ENCODE measurements at places on chromosomes 12 and 14.
A peak's percentile ranks its signal among the peaks of the same experiment; 100 is the strongest.

GRCh38 chr12:101768781-101769180 is 29.5 kb upstream of the SYCP3 start:
- DNase-seq = no peak

DNA sequence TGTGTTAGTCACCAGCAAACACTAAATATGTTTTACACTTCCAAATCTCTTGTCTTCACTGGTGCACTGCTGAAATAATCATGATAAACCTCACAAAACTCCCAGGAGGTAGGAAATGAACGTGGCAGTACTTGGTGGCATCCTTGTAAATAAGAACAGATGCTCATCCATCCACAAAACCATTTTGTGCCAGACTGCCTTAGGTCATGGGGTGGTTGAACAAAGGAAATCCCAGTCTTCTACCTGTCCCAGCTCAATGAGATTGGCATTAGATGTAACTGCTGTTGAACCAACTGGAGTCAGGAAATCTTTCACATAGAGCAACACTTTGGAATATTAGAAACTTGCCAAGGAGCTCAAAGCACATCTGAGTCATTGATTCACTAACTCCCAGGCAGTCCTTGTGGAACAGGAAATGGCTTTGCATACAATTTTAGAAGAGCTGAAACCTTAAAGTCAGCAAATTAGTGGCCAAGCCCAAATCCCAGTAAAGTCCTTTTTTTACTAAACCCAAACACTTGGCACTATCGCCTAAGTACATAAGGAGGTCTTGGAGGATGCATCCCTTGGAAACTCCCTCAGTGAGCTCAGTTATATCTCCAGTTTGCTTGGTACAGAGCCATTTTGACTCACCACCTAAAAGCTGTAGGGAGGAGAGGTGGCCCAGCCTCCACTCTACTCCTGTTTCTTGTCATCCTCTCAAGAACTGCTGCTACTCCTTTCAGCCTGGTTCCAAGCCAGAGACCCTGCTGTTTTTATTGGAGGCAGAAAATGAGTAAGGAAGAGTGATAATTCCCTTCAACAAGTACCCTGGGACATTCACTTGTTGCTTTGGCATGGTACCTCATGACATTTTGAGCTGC is 208.0 kb downstream of the NOVA1 start:
- DNase-seq = no peak

DNA sequence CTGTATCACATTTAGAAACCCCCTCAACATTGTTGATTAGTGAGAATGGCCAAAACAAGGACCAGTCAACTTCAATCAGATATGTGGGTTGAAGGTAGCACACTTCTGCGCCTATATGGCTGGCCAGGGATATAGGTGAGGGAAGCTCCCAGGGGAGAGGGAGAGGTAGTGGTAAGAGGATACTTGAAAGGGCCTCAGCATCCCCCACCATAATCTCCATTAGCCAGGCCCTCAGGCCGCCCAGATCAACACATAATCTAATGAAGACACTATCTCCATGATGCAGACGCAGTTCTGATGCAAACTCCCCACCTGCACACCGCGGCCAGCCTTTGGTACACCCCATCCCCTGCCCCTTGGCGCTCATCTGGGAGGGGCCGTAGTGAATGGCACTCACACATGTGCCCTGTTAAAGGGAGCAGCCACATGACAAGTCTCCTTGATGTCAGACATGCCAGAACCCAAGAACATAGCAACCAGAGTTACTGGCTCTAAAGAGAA is 158.0 kb downstream of the TMEM132C start:
- DNase-seq = no peak

GRCh38 chr12:27970401-27971120 is 2.0 kb downstream of the PTHLH start:
- DNase-seq = peak; percentile 36

DNA sequence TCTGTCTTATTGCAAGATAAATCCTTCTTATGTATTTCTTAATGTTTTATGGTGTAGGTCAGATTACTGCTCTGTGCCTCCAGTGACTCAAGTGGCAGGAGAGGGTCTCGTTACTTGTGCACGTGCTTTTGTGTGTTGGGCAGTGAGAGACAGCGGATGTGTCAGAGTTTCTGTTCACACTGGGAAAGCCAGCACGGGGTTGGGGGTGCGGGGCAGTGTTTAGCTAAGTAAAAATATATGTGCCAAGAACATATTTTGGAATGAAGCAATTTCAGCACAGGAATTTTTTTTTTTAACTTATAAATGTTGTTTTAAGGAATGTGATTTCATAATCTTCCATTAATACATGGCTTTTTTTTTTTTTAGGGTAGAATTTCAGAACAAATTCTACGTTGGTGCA is 4.5 kb upstream of the DNAH10 start:
- DNase-seq = peak; percentile 24

DNA sequence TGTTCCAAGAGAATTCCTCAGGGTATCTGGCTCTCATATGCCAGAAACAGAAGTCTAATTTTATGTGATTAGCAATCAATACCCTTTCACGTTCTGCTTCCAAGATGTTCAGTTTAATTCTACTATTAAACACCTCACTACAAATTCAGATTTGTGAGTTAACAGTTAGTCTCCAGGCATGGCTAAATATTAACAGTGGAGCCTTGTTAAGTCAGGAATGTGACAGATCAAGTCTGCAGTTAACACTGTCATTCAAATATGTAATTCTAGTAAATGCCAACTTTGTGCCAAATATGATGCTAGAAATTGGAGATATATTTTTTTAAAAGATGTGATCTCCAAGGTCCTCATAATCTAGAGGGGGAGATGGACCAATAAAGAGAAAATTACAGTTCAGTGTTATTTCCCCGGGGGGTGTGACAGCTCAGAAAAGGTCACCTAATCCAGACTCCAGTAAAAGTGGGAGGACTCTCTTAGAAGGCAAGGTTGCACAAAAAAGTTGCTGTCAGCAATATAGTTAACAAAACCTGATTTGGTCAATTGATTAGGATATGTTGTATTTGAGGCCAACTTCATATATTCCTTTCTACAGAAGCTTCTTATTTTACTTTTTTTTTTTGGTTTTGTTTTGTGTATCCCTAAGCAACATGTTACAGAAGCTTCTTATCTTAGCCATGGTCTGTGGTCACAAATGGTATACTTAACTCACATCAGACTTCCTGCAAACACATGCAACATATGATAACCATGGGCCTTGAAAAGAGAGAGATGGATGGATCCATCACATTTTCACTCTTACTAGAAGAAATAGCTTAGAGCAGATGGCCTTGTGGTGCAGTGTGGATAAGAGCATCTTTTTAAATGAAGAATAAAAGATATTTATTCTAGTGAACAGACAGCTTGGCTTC is 18.4 kb upstream of the RNU6-7 start:
- no peak for DNase-seq

Data from psoas muscle (tissue), 8 donors.